ENCODE measurements at places on chromosomes 16 and 17. TPM values are rescaled to one million over a fixed set of nuclear protein-coding genes. Genes with fewer than 3 reads are reported as not detected.

The OMG gene
- 0.86 TPM for polyA plus RNA-seq

The RTN4RL1 gene
- 0.03 TPM for polyA plus RNA-seq

The PRSS27 gene
- polyA plus RNA-seq, result 0.33 TPM

The BAIAP3 gene
- 0.36 TPM for polyA plus RNA-seq

The VMO1 gene
- polyA plus RNA-seq, result 0.23 TPM

The CDK5R1 gene
- polyA plus RNA-seq, result 1.5 TPM

The CD19 gene
- 0.06 TPM for polyA plus RNA-seq

The NDUFAF8 gene
- 76.2 TPM for polyA plus RNA-seq

The GPR139 gene
- not detected for polyA plus RNA-seq

The CCL14 gene
- polyA plus RNA-seq, result 29.8 TPM

The FA2H gene
- polyA plus RNA-seq, result not detected

The MAPT gene
- 0.04 TPM for polyA plus RNA-seq

The MARVELD3 gene
- not detected for polyA plus RNA-seq

The ATXN1L gene
- 15.6 TPM for polyA plus RNA-seq

DNA sequence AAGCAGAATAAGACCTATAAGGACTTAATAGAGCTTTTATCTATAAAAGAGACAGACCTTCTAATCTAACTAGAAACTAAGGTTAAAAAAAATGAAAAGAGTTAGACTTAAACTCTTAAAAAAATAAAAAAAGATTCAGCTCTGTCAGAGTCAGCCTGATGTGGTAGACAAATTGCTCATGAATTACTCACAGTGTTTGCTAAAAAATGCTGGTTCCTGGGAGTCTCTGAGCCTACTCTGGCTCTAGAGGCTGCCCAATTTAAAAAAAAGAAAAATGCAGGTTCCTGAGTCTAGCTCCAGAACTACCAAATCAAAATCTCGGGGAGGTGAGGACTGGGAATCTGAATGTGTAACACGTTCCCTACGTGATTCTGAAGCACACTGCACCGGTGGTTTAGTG is 18.1 kb downstream of the SOST start:
- no peak for DNase-seq
- peaks cover under 1% of the 10 kb centered on the region for H3K27me3 ChIP-seq
- H3K4me1 ChIP-seq, result no peaks in the 10 kb centered on the region
- H3K27ac ChIP-seq, result no peak overlapping the region
- no peak overlapping the region for H3K4me3 ChIP-seq

DNA sequence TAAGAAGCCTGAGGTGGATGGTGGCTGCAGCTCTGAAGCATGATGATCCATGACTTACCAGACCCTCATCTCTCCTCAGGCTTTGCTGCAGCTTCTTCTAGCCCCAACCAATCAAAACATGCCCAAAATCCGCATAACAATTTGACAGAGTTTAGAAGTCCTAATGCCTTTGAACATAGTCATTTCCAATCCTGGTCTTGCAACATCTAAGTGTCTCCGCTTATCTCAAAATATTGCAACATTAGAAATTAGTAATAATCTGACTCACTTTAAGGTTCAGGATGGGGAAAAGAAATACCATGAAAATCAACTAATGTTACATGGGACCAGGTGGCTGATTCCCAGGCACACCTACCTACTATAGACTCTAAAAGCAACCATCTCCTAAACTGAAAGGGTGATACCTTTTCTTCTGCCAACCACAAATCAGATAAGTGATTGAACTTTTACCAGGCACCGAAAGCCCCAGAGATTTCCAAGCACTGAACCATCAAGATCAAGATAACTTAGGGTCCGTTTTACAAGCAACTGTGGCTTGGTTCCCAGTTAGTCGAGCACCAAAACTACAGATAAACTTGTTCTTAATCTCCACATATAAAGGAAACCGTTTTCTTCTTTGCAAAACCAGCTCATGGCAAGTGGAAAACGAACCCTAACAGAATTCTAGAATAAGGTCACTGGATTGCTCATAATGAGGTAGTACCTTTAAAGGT is 14.0 kb downstream of the ERN1 start:
- H3K27me3 ChIP-seq, result no peaks in the 10 kb centered on the region
- no peaks in the 10 kb centered on the region for H3K4me1 ChIP-seq
- H3K36me3 ChIP-seq, result no peaks in the 10 kb centered on the region
- H3K27ac ChIP-seq, result no peak overlapping the region

DNA sequence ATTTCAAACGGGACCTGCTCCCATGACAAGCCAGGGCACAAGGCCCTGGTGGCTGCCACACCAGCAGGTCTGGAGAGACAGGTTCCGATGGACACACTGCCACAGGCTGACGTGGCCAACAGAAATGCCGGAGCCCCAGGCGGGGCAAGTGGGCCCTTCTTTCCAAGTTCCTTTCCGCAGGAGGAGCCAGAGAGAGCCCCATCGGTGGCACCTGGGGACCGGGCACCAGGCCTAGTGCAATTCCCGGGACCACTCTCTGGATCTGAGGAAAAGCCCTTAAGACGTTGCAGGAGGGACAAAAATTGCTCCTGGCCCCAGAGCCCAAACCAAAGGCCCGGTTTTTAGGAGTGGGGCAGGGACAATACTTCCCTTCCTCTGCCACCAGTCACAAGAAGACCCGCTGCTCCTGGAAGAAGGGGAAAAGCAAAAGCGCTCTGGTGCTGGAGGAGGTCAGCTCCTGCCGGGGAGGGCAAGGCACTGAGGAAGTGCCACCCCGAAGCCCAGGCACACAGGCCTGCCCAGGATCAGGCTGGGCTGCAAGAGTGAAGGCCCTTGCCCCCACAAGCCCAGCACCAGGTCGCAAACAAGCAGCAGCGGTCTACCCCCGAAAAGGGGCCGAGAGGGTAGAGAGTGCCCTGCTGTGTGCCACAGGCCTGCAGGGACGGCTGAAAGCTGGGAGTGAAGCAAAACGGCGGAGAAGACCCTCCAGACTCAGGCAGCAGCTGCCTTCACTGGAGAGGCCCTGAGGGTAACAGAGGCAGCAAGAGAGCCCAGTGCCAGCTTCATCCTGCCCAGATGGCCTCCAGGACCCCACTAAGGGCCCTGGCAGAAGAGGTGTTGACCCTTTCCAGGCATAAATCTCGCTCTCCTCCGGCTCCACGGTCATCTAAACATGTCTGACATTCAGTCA is 29.1 kb downstream of the MAP1LC3B start:
- DNase-seq, result no peak
- no peaks in the 10 kb centered on the region for H3K4me1 ChIP-seq
- H3K27ac ChIP-seq, result no peak overlapping the region
- H3K27me3 ChIP-seq, result no peaks in the 10 kb centered on the region

GRCh38 chr17:19833914-19834313 is 33.8 kb downstream of the ULK2 start:
- no peak for DNase-seq
- no peaks in the 10 kb centered on the region for H3K4me1 ChIP-seq
- no peak overlapping the region for H3K4me3 ChIP-seq
- no peak overlapping the region for H3K27ac ChIP-seq
- H3K27me3 ChIP-seq, result no peaks in the 10 kb centered on the region

- peaks cover 4% of the 10 kb centered on the region for H3K36me3 ChIP-seq
- DNase-seq, result no peak
- H3K4me1 ChIP-seq, result peaks cover 11% of the 10 kb centered on the region
- H3K27me3 ChIP-seq, result no peaks in the 10 kb centered on the region
Measured at GRCh38 chr17:42509409-42509808, 26.6 kb upstream of the NAGLU start.

- H3K27me3 ChIP-seq, result peaks cover 3% of the 10 kb centered on the region
- peak; percentile 47 for DNase-seq
- H3K4me3 ChIP-seq, result peak overlapping the region; percentile 50
- H3K4me1 ChIP-seq, result peaks cover 10% of the 10 kb centered on the region
- H3K27ac ChIP-seq, result no peak overlapping the region
- H3K36me3 ChIP-seq, result no peaks in the 10 kb centered on the region
Measured at GRCh38 chr17:39617446-39618245, 9.1 kb upstream of the PPP1R1B start.

GRCh38 chr16:78396046-78396445 is 296.6 kb downstream of the WWOX start:
- no peak for DNase-seq
- no peak overlapping the region for H3K27ac ChIP-seq
- H3K36me3 ChIP-seq, result no peaks in the 10 kb centered on the region
- H3K4me1 ChIP-seq, result no peaks in the 10 kb centered on the region
- no peak overlapping the region for H3K4me3 ChIP-seq
- no peaks in the 10 kb centered on the region for H3K27me3 ChIP-seq

DNA sequence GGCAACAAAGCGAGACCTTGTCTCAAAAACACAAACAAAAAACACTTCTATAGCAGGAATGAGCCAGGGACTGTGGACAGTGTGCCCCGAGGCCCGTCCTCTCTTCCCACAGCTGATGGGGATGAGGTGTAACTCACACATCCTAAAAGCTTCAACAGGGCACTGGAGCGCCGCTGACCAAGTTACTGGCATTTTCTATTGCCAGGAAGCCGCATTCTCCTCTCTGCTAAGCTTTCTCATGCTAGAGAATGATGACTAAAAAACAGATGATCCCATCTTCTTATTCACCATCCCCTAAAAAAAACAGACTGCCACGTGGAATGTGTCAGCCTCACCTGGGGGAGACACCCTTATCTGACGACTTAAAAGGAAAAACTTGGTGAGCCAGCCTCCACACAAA is 16.3 kb downstream of the CARHSP1 start:
- H3K27me3 ChIP-seq, result no peaks in the 10 kb centered on the region
- no peak overlapping the region for H3K4me3 ChIP-seq
- H3K36me3 ChIP-seq, result peaks cover 35% of the 10 kb centered on the region
- DNase-seq, result no peak
- H3K27ac ChIP-seq, result no peak overlapping the region

DNA sequence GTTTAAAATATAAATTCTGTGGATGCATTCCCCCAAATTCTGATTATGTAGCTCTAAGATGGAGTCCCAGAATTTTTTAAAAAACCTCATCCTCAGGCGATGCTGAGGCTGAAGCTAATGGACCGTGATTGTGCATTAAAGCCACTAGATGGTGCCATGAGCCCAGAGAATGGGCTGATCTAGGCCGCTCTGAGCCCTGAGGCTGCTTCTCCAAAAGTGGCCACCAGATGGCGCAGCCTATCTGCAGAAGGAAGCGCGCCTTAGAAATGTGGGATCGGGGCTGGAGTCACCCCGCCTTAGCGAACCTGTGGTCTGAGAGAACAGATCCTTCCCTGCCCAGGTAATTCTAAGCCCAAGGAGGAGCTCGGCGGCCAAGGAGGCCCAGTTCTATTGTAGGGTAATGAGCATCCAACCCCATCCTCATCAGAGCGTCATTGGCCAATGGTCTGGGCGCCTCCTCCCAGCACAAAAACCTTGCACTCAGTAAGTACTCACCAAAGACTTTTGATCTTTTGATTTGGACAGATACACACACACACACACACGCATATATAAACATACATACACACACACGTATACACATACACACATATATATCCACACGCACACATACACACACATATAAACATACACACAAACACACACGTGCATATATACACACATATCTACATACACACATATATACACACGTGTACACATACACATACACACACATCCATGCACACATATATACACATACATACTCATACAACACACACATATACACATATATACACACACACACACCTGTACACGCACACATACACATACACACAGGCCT is 13.7 kb upstream of the MMP2 start:
- H3K36me3 ChIP-seq, result no peaks in the 10 kb centered on the region
- H3K27me3 ChIP-seq, result no peaks in the 10 kb centered on the region
- H3K4me1 ChIP-seq, result peaks cover under 1% of the 10 kb centered on the region
- H3K27ac ChIP-seq, result no peak overlapping the region

GRCh38 chr17:81517339-81518112 is 4.9 kb upstream of the ACTG1 start:
- DNase-seq, result no peak
- H3K27me3 ChIP-seq, result no peaks in the 10 kb centered on the region
- H3K27ac ChIP-seq, result no peak overlapping the region
- no peak overlapping the region for H3K4me3 ChIP-seq

GRCh38 chr17:57773557-57773956 is 28.5 kb upstream of the CCDC182 start:
- H3K27ac ChIP-seq, result peak overlapping the region; percentile 68
- H3K27me3 ChIP-seq, result peaks cover 10% of the 10 kb centered on the region
- DNase-seq, result peak; percentile 73
- H3K4me3 ChIP-seq, result no peak overlapping the region

GRCh38 chr16:51151435-51151960 is 428 bp upstream of the SALL1 start:
- no peak for DNase-seq
- peaks cover 68% of the 10 kb centered on the region for H3K27me3 ChIP-seq
- H3K4me1 ChIP-seq, result peaks cover 2% of the 10 kb centered on the region
- H3K36me3 ChIP-seq, result no peaks in the 10 kb centered on the region

GRCh38 chr16:8956265-8957062 is 7.2 kb downstream of the USP7 start:
- peaks cover 37% of the 10 kb centered on the region for H3K4me1 ChIP-seq
- H3K27me3 ChIP-seq, result no peaks in the 10 kb centered on the region

- no peaks in the 10 kb centered on the region for H3K4me1 ChIP-seq
- no peak overlapping the region for H3K4me3 ChIP-seq
- H3K27ac ChIP-seq, result no peak overlapping the region
- DNase-seq, result no peak
- no peaks in the 10 kb centered on the region for H3K36me3 ChIP-seq
Measured at GRCh38 chr16:86033016-86033474, 134.1 kb downstream of the IRF8 start.

GRCh38 chr16:55250701-55251100 is 73.3 kb upstream of the IRX6 start:
- H3K27me3 ChIP-seq, result no peaks in the 10 kb centered on the region
- H3K36me3 ChIP-seq, result no peaks in the 10 kb centered on the region
- no peak overlapping the region for H3K27ac ChIP-seq

DNA sequence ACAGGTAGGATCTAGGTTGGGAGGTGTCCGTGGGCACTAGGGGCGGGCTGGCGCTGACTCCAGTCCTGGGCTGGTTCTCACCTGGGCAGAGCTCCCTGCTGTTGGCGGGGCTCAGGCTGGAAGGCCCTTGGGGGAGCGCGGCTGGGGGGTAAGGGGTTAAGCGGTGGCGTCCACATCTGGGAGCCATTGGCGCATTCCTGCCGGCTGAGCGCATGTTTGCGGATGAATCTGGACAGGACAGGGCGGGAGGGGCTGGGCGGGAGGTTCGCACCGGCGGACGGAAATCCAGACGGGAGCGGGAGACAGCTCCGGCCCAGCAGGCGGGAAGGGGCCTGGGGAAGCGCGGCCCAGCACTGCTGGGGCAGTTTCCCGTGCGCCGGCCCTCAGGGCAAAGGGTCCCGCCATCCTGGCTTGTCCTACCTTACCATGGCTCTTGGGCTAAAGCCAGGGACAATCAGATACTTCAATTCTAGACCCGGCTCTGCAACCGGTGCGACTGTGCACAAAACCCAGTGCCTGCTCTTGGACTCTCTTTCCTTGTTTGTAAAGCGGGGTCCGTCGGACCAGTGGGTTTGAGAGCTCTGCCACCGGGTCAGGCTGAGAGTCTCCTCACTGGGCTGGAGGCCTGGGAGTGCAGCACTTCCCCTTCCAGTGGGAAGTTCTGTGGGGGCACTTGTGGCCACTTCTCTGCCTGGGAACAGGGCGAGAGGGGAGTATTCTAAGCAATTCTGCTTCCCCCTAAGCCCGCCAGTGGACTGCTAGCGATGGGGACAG is 7.8 kb downstream of the RARA start:
- no peaks in the 10 kb centered on the region for H3K27me3 ChIP-seq
- H3K4me3 ChIP-seq, result no peak overlapping the region
- H3K36me3 ChIP-seq, result no peaks in the 10 kb centered on the region
- DNase-seq, result peak; percentile 54
- peaks cover 72% of the 10 kb centered on the region for H3K4me1 ChIP-seq

Measured in endothelial cell of umbilical vein (primary cell).